ENCODE measurements at places on chromosomes 12 and 14. TPM values are rescaled to one million over a fixed set of nuclear protein-coding genes. Genes with fewer than 3 reads are reported as not detected.

- no peak for DNase-seq
These were observed 474.3 kb downstream of the ATP23 start for GRCh38 chr12:58415716-58416115.

DNA sequence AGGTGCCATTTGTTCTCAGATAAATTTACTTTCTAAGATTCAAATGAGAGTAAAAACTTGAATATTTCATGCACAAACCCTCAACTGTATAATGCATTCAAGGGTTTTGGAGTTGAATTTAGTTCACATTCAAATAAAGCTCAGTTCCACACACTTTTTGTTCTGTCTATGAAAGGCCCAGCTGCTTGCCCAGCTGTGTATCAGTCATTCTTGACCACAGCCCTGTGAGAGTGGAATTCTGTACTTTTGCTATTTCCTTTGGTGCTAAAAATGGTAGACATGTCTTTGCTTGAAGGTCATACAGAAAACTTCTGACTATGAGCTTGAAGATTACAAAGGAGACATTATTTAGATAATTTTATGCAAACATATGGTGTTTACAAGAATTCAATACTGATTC lies 110.4 kb downstream of the KCNC2 start:
- no peak for DNase-seq

- no peak for DNase-seq
These were observed 9.0 kb upstream of the MLEC start for GRCh38 chr12:120677765-120678473.

GRCh38 chr14:82785756-82786482 lies 1252.3 kb upstream of the SEL1L start:
- DNase-seq = no peak

- DNase-seq = no peak
These were observed 66.2 kb upstream of the PNMA1 start for GRCh38 chr14:73780391-73780790.

DNA sequence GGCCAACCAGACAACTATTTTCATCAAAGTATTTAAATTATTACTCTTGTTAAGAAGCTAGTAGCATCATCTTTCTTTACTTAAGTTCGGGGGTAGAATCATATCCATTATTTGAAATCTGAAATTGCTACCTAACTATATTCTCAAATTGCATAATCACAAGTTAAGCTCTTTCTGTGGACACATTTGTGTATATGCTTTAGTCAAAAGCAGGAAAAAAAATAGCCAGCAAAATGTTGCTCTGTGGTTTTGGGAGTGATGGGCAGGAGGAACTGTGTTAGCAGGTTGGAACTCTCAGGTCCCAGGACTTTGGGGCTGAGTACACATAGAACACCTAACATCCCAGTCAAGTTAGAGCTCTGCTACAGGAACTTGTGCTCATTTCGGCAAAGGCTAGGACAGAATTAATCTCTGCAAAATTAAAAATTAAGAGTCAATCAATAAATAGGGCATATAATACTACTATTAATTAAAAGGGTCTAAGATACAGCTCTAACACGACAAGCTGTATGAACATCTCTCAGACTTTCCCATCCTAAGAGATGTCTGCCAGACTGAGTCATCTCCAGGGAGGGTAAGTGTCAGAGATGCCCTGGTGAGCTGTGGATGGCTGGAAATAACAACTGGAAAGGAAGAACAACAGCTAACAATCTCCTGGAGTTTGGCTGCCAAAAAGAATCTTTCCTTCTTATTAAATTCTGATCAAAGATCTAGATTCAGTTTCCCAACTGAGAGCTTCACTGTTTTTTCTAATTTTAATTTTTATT lies 203.5 kb upstream of the GZMB start:
- no peak for DNase-seq

DNA sequence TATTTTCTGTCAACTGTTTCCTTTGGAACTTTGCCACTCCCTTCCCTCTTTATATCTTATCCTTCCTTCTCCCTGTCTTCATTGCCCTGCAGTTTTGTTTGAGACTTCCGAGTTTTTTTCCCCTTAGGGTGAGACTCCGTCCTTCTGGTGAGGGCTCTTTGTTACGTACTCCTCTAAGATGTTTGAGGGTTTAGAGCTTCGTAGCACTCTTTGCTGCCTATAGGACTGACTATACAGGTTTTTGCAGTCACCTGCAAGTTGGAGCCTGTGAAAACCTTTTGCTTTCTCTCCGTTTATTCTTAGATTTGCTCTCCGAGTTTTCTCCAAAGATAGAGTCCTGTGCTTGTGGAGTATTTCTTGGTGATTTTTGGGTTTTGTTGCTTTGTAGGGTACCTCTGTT lies 41.7 kb upstream of the MYRFL start:
- no peak for DNase-seq

- DNase-seq = no peak
These were observed 261.4 kb upstream of the USP15 start for GRCh38 chr12:61998791-61999190.

GRCh38 chr12:15632708-15633107 lies 156.5 kb downstream of the EPS8 start:
- DNase-seq = no peak

- no peak for DNase-seq
These were observed 1.1 kb downstream of the TAOK3 start for GRCh38 chr12:118371321-118372282.

DNA sequence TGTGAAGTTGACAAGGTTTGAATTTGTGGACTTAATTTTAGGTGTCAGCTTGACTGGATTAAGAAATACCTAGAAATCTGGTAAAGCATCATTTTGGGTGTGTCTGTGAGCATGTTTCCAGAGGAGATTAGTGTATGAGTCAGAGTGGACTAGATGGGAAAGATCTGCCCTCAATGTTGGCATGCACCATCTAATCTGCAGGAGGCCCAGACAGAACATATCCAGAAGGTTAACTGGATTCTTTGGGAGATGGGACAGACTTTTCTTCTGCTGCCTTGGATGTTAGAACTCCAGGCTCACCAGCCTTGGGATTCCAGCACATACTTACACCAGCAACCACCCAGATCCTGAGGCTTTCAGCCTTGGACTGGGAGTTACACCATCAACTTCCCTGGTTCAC lies 14.1 kb downstream of the SGPP1 start:
- DNase-seq = no peak

DNA sequence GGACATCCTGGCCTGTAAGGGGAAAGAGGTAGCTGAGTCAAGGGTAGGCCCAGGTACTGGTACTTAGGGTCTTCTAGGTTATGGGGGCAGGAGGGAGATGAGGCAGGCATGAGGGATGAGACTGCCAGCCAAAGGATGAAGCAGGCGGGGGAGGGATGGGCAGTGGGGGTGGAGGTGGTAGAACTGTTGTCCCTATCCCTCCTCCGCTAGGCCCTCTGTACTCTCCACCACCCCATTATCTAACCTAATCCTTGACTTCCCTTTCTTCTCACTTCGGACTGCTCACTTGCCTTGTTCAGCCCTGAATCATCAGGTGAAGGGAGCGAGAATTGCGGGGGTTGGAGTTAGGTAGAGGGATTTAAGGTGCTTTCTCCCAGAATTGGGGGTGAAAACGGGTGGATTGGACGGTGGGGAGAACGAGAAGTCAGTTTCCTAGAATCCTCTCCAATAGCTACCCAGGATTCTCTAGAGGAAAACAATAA lies 562 bp downstream of the PAN2 start:
- no peak for DNase-seq

GRCh38 chr14:44271637-44272036 lies 235.4 kb downstream of the FSCB start:
- no peak for DNase-seq

DNA sequence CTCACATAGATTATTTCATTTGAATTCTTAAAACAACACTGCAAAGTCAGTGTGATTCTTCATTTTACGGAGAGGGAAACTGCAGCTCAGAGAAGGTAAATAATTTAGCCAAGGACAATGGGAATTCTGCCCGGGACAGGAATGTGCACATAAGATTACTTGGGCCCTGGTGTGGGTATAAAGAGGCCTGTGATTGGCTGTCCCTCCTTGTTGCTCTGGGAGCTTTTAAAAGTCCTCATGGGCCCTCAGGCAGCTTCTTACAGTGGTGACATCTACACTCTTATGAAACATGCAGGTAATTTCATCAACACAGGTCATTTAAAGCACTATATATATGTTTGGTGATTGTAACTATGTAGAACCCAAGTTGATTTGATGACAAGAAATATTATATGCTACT lies 100.3 kb downstream of the ESR2 start:
- DNase-seq = no peak

DNA sequence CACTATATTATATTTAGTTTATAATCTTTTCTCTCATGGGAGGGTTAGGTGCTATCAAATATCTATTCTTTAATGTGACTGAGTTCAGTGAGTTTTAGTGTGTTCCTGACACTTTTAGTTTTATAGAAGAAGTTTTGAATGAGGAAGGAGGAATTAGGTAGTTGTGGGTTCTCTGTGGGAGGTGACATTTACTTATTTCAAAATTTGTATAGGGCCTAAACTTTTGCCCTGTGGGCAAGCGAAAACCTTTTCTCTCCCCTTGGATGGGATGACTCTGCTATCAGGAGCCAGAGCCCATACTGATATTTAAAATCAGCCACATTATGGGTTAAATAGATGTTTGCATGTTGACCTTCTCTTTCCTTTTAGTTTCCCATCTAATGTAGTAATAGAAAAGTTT lies 43.6 kb downstream of the SPATS2 start:
- no peak for DNase-seq

- DNase-seq = peak; percentile 30
These were observed at the start of gene ARHGDIB for GRCh38 chr12:14961466-14962152. ARHGDIB (minus strand) TSS chr12:14961601; CDS start chr12:14950712, 10,889 bp downstream.

DNA sequence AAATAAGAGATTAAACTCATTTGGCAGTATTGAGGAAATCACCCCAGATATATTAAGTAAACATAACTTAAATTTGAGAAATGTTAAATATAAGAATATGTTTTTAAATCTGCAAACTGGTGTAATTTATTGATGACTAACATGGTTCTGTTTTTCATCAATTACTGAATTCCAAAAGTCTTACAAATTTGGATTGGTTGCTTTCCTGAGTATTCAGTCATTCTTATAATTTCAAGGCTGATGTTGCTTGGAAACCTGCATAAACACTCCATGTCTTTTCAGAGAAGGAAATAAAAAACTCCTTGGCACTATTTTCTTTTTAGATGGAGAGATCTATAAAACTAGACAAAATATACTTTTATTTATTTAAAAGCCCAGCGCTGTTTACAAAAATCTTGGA lies 71.7 kb downstream of the NOVA1 start:
- DNase-seq = no peak

- no peak for DNase-seq
These were observed 279.6 kb upstream of the TMEM132C start for GRCh38 chr12:127987199-127987901.

GRCh38 chr12:47085815-47086252 lies 6.1 kb upstream of the AMIGO2 start:
- no peak for DNase-seq

DNA sequence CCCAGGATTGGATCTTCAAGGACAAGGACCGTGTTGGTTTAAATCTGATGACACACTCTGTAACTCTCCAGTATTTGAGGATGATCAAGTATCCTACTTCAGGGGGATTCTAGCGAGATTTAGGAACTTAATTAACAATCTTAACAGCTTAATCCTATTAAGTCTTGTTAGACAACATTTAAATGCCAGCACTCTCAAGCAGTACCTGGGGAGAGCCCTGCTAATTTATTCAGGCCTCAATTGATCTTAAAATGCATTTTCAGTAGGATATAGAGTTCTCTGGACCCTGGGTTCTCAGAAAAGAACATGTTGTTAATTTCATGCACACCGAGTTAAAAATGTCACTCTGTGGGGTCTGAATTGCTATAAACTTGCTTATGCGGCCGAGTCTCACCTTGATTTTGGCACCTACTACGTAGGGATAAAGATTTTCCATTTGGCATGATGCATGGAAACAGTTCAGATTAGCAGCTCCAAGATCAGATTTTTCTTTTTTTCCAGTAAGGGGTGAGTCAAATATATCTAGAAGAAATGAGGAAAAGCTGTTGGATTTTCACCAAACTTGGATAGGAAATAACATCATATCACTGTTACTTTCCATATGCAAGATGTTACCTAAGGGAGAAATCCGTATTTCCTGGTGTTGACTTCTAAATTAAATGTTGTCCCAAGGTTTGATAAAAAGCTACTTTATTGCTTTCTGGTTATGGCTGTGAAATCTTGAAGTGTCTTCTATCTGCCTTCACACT lies 76.1 kb downstream of the SLC24A4 start:
- DNase-seq = no peak

GRCh38 chr12:45208604-45209487 lies 7.0 kb upstream of the ANO6 start:
- DNase-seq = no peak

GRCh38 chr14:32764131-32764530 lies 174.5 kb upstream of the NPAS3 start:
- DNase-seq = no peak

- peak; percentile 25 for DNase-seq
These were observed 22.7 kb downstream of the LRTM2 start for GRCh38 chr12:1842905-1843640.

- DNase-seq = no peak
These were observed 21.4 kb downstream of the KLRK1 start for GRCh38 chr12:10368206-10369171.

- no peak for DNase-seq
These were observed 58.4 kb upstream of the RIN3 start for GRCh38 chr14:92455231-92455630.

DNA sequence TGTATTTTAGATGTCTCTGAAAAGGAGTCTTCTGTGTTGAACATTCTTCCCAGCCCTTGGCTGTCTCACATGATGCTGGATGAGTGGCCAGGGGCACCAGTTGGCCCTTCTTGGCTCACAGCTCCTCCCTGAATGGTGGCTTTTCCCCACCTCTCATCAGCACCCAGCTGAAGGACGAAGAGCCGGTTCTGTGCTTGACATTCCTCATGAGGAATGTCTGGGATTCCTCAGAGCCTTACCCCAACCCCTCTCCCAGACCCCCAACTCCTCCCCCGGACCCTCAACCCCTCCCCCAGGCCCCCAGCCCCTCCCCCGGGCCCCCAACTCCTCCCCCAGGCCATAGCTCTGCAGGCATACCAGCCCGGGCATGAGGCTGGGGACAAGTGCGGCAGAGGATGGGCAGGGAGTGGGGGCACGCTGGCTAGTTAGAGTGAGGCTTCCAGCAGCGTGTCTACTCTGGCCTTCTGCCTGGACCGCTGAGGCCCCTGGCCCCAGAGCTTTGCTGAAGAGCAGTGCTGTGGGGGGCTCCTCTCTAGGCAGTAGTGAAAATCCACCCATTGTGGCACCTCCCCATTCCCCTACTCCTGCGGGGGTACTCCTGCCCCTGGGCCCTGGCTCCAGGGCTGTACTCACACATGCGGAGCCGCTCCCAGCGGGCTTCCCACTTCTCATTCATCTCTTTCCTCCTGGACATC lies 64.3 kb downstream of the PLEKHG3 start:
- DNase-seq = no peak

- no peak for DNase-seq
These were observed 97.9 kb downstream of the RERGL start for GRCh38 chr12:17992002-17992656.

Gene SRSF9
- total RNA-seq = 68.6 TPM

Gene NUAK1
- total RNA-seq = 29.7 TPM

Gene CHGA
- total RNA-seq = 0.32 TPM

Gene CDK17
- total RNA-seq = 49.7 TPM

Gene FAM177A1
- 35.1 TPM for total RNA-seq

Gene EPYC
- total RNA-seq = not detected

Gene KCNMB4
- 3.4 TPM for total RNA-seq

Gene CAND1
- total RNA-seq = 31.6 TPM

Gene AHNAK2
- total RNA-seq = 35.5 TPM

Gene PSMC6
- total RNA-seq = 19.3 TPM

Gene CRACR2A
- total RNA-seq = 0.53 TPM
